Stimulated activated CD8-positive, alpha-beta memory T cell treated with anti-CD3 and anti-CD28 coated beads, Interleukin-7, amount 100 ng/mL, for 1 hour (primary cell): ENCODE measurements at places on chromosomes 1 and 21.

DNA sequence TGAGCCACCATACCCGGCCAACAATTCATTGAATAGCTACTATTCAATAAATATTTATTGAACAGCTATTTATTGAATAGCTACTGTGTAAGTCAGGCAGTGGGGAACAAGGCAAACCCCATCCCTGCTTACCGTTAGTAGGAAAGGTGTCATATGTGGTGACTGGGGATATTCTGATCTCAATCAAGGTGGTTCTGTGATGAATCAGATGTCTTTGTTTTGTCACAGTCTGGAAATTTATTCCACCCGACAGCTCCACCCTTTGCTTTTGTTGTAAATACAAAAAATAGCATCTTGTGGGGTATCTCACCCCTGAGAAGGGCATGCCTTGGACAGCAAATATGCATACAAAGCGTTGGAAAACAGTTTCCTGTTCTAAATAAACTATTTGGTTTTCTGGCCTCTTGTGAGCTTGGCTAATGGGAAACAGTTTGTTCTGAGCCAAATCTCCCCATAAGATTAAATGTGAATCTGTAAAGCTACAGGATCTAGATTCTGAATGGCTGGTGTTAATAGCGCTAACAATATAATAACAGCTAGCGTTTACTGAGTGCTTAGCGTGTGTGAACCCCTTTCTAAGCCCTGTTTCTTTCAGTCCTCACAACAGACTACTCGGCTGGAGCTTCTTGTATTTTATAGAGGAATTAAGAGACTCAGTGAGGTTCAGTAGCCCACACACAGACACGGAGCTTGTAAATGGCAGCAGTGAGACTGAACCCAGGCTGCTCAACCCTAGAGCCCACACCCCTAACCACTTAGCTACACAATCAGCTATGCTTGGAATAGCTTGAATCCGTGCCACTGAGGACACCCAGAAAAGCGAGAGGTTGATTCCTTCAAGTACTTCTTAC is 5.5 kb downstream of the PDPN start:
- DNase-seq: no peak

- DNase-seq: no peak
These were observed 264.9 kb downstream of the DYRK1A start for GRCh38 chr21:37631319-37632117.

DNA sequence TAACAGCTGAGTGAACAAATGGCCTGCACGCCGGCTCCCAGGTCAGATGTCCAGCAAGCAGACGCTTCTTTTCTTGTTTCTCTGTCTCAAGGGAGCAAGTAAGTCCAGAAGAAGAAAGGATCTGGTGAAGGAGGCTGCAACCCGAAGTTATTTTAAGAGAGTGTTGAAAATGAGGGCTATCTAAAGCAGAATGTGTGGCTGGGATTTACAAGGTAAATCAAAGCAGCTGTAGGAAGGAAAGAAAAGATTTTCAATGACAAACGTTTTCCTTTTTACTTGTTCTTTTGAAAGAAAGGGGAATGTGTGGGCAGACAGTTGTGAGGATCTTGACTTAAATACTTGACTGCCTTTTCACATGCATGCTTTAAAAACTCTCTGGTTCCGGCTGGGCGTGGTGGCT is 311.5 kb downstream of the KIF26B start:
- DNase-seq: no peak

- DNase-seq: no peak
These were observed 45.7 kb upstream of the ANGPTL1 start for GRCh38 chr1:178916448-178917174.

- no peak for DNase-seq
These were observed 244.0 kb upstream of the VAMP3 start for GRCh38 chr1:7526867-7527732.

GRCh38 chr21:43866659-43867331 is 1.8 kb downstream of the AGPAT3 start:
- DNase-seq: no peak

GRCh38 chr1:174209347-174210187 is 50.2 kb downstream of the RABGAP1L start:
- no peak for DNase-seq

GRCh38 chr1:225378880-225379279 is 49.0 kb downstream of the LBR start:
- no peak for DNase-seq

- no peak for DNase-seq
These were observed 72.0 kb downstream of the WARS2 start for GRCh38 chr1:119068427-119068826.

- DNase-seq: no peak
These were observed 184.4 kb downstream of the C1orf94 start for GRCh38 chr1:34361121-34361520.

GRCh38 chr1:224160171-224160682 is 22.8 kb upstream of the DEGS1 start:
- DNase-seq: no peak

DNA sequence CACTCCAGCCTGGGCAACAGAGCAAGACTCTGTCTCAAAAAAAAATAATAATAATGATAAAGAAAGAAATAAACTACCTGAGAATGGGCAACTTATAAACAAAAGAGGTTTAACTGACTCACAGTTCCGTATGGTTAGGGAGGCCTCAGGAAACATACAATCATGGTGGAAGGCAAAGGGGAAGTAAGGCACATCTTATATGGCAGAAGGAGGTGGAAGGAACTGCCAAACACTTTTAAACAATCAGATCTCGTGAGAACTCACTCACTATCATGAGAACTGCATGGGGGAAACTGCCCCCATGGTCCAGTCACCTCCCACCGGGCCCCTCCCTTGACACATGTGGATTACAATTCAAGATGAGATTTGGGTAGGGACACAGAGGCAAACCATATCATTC is 6.3 kb upstream of the EGLN1 start:
- DNase-seq: no peak

DNA sequence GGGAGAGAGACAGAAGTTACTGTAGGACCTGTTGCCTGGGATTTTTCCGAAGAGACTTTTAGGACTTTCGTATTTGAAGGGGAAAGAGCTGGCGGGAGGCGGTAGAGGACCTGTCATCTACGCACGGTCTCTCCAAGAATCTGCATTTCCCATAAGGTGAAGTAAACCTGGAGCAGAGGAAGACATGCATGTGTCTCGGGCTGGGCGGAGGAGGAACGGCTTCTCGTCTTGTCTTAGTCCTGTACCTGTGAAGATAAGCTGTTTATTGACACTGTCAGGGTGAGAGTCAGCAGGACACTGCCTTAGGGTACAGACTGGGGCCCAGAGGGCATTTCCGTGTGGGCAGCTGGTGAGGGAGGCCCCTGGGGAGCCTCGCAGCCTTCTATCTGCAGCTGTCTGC is 123.4 kb upstream of the COL6A1 start:
- no peak for DNase-seq

GRCh38 chr1:170205301-170205700 is 59.5 kb downstream of the NTMT2 start:
- no peak for DNase-seq

DNA sequence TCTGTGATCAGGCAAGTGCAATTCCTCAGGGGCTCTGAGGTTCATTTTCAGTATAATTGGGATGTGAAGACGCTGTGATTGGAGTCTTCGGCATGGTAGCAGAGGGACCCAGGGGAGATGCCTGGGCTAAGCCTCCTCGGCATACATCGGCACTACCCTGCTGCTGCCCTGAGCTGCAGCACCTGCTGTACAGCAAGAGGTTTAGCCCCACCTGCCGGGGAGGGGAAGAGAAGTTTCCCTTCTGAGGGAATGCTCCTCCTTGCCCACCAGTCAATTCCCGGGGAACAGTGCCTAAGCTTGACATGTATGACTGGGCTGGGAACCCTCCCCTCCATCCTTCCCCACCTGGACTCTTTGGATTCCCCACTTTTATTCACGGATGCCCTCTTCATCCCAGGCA is 24.9 kb downstream of the CNIH3 start:
- no peak for DNase-seq

GRCh38 chr1:161945306-161946060 is 78.2 kb downstream of the OLFML2B start:
- DNase-seq: no peak

DNA sequence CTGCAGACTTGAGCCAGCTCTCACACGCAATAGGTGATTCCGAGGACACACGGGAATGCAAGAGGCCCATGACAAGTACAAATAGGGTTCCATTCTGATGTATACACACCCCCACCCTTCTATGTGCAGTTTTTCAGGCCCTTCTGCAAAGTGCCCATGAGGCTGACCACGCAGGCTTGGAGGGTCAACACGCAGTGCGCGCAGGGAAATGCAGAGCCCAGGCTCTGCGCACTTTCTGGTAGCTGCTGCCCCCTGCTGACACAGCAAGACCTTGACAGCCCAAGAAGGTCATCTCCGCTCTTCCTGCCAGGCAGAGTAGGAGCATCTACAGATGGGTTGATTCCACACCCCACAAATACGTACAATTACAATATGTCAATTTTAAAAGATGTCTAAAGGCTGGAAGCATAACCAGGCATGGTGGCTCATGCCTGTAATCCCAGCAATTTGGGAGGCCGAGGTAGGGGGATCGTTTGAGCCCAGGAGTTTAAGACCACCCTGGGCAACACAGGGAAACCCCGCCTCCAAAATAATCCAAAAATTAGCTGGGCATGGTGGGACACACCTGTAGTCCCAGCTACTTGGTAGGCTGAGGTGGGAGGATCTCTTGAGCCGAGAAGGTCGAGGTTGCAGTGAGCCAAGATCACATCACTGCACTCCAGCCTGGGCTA is 18.5 kb downstream of the SH3BP5L start:
- peak; percentile 25 for DNase-seq

DNA sequence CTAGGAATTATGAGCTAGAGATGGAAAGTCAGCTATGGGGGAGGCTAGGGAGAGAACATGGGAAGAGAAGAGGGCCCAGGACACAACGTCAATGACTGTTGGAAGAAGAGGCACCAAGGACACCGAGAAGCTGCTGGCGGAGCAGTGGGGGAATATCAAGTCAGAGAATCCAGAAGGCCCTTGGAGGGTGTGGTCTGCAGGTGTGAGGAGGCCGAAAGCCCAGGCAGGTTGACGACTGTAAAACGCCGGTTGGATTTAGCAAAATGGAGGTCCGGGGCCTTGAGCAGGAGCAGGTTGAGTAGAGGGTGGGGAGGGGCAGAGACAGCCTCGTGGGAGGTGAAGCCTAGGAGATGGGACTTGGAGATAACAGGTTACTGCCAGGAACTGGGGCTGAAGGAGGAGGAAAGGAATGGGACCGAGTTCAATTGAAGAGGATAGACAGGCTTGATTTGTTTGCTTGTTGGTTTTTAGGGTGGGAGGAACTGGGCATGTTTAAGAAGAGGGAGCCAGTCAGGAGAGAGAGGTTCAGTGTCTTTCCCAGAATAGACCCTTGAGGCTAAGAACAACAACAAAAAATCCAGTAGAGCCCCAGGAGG is 35.1 kb downstream of the EDN2 start:
- no peak for DNase-seq

- no peak for DNase-seq
These were observed 3.3 kb downstream of the UAP1 start for GRCh38 chr1:162564762-162565218.

- DNase-seq: no peak
These were observed 208.7 kb downstream of the PTPRU start for GRCh38 chr1:29444782-29445729.

GRCh38 chr1:172350856-172351255 is 69.6 kb upstream of the C1orf105 start:
- DNase-seq: no peak

DNA sequence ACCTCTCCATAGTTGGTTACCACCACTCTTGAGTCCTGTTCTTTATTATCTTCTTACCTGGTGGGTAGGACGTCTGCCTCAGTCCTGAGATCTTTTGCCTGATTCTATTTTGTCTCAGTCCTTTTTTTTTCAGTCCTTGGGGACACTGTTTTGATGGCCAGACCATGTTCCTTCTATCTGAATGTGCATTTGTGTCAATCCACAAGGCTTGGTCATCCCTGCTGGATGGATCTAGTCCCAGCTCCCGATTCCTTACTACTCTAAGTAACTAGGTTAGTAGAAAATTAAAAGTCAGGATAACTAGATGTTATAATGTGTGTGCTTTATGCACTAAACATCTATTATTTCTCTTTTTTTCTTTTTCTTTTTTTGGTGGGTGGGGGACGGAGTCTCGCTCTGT is 28.1 kb upstream of the AK4 start:
- no peak for DNase-seq

DNA sequence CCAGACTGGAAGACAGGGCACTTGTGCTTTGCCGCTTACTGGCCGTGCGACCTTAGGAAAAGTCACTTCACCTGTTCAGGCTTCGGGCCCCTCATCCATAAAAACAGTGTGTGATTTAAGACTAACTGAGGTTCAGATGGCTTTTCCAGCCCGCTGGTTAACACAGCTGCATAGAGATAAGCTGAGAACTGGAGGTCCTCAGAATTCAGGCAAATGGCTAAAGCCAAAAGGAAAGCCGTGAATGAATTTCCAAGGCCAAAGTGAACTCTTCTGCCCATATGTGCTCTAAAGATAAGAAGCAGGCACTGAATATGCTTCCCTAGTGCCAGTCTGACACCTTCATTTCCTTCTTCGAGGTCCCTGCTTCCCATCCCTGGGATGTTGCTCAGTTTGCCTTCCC is 23.5 kb upstream of the SARS1 start:
- DNase-seq: no peak

DNA sequence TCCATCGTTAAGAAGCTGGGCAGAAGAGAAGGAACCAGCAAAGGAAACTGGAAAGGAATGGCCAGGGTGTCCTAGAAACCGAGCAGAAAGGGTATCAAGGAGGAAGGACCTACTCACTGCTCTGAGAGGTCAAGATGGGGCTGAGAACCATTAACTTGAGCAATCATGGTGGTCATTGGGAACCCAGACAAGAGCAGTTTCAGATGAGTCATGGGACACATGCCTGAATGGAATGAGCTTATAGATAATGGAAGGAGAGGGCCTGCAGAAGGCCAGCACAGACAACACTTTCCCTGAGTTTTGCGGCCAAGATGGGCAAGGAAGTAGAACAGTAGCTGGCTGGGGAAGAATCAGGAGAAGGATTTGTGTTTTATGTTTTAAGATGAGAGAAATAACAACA is 383.2 kb downstream of the KIF26B start:
- no peak for DNase-seq

GRCh38 chr1:45014321-45015028 is 2.4 kb downstream of the UROD start:
- DNase-seq: peak; percentile 62

- no peak for DNase-seq
These were observed 16.0 kb downstream of the ELOA start for GRCh38 chr1:23759277-23759676.

GRCh38 chr1:229109320-229109761 is 161.6 kb upstream of the RAB4A start:
- no peak for DNase-seq

DNA sequence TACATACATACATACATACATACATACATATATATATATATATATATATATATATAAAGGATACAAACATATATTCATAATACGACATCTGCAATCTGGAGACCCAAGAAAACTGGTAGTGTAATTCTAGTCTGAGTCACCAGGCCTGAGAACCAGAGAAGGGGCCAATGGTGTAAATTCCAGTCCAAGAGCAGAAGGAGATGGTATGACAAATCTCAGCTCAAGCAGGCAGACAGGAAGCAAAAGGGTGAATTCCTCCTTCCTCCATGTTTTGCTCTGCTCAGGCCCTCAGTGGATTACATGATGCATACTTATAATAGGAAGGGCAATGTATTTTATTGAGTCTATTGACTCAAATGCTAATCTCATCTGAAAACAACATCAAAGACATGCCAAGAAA is 1060.4 kb upstream of the TMPRSS15 start:
- DNase-seq: no peak

GRCh38 chr1:36089393-36090121 is 865 bp downstream of the ADPRS start:
- DNase-seq: no peak
